ENCODE measurements at places on chromosomes 12 and 14.

DNA sequence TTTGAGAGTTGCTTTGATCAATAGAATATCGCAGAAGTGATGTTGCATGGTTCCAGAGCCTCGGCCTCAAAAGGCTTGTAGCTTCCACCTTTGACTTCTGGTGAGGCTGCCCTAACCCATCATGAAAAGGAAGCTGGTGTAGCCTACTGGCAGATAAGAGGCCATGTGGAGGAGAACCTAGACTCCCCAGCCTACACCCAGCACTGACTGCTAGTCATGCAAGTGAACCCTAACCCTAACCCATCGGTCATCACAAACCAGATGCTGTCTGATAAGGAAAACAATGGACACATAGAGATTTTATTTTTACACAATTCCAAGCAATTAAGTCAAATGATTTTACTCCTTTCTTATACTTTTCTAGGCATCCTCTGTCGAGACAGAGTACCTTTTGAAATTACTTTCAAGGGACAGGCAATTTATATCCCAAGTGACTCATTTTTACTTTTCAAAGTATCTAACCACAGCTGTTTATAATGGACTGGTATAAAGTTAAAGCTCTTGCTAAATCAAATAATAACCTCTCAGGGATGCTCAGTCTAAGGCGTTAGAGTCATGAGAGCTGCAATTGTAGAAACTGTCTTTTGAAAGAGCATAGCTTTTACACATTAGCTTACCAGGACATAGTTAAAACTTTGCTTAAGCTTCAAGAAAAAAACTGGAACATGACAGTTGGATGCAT is 17.6 kb downstream of the PTPRB start:
- DNase-seq: no peak

DNA sequence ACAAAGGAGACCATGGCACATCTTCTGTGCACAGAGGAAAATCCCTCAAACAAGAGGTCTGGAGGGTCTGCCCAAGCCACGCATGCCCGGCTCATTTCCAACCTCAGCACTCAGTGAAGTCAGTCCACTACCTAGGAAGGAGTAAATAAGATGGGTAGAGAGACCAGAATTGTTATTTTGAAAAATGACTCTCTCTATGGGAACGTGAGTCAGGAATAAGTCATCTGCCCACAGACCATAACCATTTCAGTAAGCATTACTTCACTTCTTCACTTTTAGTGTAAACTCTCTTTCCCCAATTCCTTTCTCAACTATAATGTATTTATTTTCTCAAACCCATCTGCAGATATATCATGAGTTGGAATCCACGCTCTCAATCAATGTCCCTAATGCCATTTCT is 1039.9 kb upstream of the USP15 start:
- DNase-seq: no peak

DNA sequence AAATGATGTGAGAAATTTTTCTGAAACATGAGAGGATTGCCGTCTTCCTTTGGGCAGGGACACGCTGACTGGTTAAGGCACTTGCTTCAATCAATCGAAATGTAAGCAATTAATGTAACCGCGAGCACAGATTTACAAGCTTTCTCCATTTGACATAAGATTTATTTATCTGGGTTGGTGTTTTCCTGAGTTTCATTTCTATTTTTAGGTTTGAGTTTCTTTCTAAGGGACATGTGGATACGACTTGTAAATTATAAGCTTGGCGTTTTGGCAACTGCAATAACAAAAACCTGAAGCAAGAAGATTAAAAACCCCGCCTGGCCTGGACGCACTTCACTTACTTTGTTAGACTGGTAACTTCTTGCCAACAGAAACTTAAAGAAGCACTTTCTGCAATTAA is 20.3 kb upstream of the SINHCAF start:
- DNase-seq: no peak

- no peak for DNase-seq
These were observed 5.3 kb upstream of the HIF1A start for GRCh38 chr14:61690039-61690438.

DNA sequence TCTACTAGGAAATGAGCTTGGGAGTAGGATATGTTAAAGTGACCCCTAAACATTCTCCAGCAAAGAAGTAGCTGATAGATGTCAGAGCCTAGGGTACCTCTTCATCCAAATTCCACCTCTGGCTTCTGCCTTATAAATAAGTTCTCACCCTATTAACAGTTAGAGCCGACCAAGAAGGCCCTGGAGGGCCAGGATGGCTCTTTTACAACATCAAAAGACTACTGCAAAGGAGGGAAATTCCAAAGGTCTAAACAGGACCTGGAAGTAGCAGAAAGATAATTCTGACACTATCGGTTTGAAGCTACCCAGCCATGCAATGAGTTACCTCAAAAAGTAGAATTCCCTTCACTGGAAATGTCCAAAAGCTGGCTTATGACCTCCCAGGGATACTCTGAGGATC is 90.0 kb downstream of the PPM1H start:
- DNase-seq: no peak

DNA sequence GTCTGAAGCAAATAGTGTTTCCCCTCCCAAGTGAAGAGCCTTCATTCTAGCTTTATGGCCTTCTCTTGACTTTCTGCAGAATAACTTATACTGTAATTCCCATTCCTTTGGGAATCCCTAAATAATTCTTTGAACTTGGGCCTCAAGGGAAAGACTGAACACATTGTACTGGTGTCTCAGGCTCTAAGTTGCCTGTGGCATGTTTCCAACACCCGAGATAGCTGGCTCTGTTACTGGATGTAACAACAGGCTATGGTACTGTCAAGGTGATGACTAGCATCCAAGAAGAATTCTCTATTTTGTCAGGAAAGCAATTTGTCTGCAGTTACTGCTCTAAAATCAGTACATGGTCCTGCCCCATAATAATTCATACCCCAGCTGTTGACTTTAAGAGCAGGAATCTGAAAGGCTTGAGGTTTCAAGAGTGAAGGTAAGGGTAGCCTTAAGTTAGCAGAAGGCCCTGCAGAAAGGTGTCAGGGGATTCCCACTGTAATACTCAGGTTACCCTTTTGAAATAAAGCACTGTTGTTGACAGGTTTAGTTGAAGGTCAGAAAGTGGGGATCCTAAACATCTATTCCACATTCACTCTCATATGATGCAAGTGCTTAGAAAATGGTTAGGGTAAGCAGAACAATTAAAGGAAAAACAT is 5.2 kb downstream of the GPX2 start:
- DNase-seq: no peak
